Activated naive CD8-positive, alpha-beta T cell treated with anti-CD3 and anti-CD28 coated beads, Interleukin-2, amount 50 U/mL, for 24 hours (primary cell): ENCODE measurements at places on chromosomes 7 and 10.
A peak's percentile ranks its signal among the peaks of the same experiment; 100 is the strongest.

DNA sequence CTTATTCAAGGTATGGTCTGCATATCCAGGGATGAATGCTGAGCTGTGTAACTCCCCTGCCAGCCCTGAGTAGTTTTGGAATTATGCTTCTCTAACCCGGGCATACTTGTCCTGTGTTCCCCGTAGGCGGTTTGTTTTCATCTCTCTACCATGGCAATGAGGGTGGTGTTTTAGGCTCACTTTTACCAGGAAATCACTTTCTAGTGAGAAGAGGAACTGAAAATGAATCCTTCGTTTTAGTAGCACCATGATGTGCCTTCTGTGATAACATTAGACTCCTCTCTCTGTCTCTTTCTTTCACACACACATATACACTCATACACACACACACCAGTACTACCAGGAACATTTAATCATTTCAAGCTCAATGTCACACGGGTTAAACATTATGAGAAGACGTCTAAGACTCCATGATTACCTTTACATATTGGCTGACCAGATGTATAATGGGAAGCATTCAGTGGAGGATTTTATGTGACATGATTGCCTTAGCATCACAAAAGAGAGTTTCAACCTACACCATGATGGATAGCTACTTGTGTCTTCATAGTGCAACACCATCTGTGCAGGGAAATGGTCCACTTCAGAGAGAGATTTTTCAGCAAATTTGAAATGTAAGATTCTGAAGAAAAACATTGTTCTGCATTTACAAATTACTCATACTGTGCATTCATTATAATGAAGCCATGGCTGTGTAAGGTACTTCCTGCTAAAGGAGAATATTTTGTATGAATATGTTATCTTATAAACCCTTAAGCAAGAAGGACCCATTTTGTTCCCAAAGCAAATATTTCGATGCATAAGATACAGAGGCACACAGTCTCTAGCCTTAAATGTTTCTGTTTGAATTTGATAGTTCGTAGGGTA is 31.0 kb upstream of the PFKP start:
- peaks cover 39% of the 10 kb centered on the region for H3K27me3 ChIP-seq
- H3K4me1 ChIP-seq: peaks cover 13% of the 10 kb centered on the region
- peaks cover 2% of the 10 kb centered on the region for H3K36me3 ChIP-seq
- no peak overlapping the region for H3K4me3 ChIP-seq

- no peak overlapping the region for H3K4me3 ChIP-seq
- H3K27me3 ChIP-seq: no peaks in the 10 kb centered on the region
- H3K4me1 ChIP-seq: no peaks in the 10 kb centered on the region
- no peak overlapping the region for H3K27ac ChIP-seq
Observed at GRCh38 chr7:115693779-115694178, 336.8 kb downstream of the TFEC start.

DNA sequence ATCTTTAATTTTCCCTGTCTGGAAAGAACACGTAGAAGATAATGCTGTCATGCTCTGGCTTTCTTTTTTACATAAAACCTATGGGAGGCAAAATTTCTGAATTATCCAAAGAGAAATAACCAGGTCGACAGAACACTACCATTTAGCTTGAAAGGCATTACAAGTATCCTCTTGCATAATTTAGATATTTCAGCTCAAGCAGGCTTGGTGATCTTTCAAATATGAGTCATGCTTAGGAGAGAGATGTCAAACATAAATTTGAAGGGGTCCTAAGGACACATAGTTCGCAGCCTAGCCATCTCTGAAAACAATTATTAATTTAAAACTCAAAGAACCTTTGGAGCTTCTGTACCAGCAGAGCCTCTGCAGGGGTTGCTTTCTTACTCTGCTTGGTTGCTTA is 100.9 kb downstream of the FAS start:
- no peak overlapping the region for H3K4me3 ChIP-seq
- H3K36me3 ChIP-seq: peaks cover 1% of the 10 kb centered on the region
- peaks cover 28% of the 10 kb centered on the region for H3K4me1 ChIP-seq
- H3K27ac ChIP-seq: no peak overlapping the region

DNA sequence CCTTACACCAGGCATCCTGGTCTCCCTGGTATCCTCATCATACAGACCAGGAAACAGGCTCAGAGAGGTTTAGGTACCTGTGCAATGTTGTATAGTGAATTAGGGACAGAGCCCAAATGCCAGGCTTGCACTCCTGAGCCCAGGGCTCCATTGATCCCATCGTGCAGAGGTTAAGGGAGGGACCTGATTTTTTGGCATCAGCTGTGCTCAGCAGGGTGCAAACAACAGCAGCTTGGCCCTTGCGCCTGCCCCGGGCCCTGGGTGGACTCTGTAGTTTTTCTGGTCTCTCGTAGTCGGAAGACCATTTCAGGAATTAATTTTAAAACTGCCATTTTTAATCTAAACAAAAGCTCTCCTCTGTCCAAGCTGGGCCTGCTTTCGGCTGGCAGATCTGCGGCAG is 79.2 kb downstream of the COL26A1 start:
- H3K4me3 ChIP-seq: no peak overlapping the region
- H3K27me3 ChIP-seq: peaks cover 15% of the 10 kb centered on the region
- no peaks in the 10 kb centered on the region for H3K36me3 ChIP-seq
- DNase-seq: no peak

DNA sequence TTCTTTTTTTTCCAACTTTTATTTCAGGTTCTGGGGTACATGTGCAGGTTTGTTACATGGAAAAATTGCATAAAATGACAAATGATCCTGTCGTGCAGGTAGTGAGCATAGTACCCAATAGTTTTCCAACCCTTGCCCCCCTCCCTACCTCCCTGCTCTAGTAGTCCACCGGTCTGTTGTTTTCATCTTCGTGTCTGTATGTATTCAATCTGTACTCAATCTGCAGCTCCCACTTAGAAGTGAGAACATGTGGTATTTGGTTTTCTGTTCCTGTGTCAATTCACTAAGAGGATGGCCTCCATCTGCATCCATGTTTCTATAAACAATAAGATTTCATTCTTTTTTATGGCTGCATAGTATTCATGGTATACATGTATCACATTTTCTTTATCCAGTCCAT is 151.3 kb downstream of the C1GALT1 start:
- no peak overlapping the region for H3K27ac ChIP-seq
- H3K27me3 ChIP-seq: peaks cover 3% of the 10 kb centered on the region
- H3K36me3 ChIP-seq: peaks cover 1% of the 10 kb centered on the region
- H3K4me1 ChIP-seq: peaks cover 12% of the 10 kb centered on the region
- no peak overlapping the region for H3K4me3 ChIP-seq

GRCh38 chr10:14953424-14954000 is 384 bp downstream of the DCLRE1C start:
- H3K27ac ChIP-seq: peak overlapping the region; percentile 96
- H3K4me1 ChIP-seq: peaks cover 51% of the 10 kb centered on the region

DNA sequence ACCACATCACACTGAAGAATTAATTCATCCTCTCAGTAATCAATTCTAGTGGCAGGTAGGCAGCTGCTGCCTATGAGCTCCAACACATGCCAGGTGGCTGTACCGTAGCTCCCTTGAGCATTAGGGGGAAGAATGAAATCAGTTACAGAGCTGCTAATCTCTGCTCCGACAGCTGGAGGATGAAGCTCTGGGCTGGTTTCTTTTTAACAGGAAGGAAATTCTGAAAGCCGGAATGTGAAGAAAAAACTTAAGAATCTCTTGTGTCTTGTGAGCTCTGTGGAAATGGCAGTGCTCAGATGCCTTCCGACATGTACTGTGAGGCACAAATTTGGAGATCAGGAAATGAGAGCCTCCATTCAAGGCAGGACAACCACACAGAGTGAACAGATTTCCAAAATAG is 2.8 kb upstream of the AHCYL2 start:
- H3K36me3 ChIP-seq: no peaks in the 10 kb centered on the region
- peak overlapping the region; percentile 31 for H3K27ac ChIP-seq
- H3K4me3 ChIP-seq: peak overlapping the region; percentile 50
- H3K27me3 ChIP-seq: peaks cover 3% of the 10 kb centered on the region
- no peak for DNase-seq

DNA sequence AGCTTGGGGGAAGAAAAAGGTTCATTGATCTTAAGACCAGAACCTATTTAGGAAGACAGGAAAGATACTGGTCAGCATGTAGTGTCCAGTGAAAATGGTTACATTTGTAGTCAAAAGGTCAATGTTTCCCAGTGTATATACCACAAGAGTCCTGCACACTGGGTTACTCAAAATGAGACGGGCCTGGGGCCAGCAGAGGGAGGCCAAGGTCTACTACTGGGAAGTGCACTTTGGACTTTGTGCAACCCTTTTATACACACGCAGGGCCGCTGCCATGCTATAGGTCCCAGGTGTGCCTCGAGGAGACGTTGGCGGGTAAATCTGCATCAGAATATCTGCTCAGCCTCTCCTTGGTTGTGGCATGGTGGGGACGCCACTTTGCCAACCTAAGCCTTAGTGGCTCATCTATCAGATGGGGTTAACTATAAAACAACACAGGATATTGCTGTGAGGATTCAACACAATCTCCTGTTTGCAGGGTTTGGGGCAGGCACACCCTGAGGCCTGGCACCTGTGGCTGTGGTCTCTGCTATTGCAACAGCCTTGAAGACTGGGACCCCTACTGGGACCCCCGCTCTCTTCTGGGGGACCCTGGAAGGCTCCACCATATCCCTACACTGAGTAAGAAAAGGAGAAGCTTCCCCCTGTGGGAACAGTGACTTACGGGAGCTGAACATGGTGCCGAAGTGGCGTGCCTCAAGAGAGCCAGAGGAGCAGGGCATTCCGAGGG is 19.7 kb downstream of the CLRN3 start:
- peaks cover 9% of the 10 kb centered on the region for H3K27me3 ChIP-seq
- H3K27ac ChIP-seq: no peak overlapping the region
- no peaks in the 10 kb centered on the region for H3K4me1 ChIP-seq
- H3K4me3 ChIP-seq: no peak overlapping the region
- no peak for DNase-seq

- H3K27me3 ChIP-seq: no peaks in the 10 kb centered on the region
- no peaks in the 10 kb centered on the region for H3K36me3 ChIP-seq
- no peak overlapping the region for H3K4me3 ChIP-seq
- no peak overlapping the region for H3K27ac ChIP-seq
Observed at GRCh38 chr7:125149151-125149550, 219.5 kb upstream of the POT1 start.

- no peak overlapping the region for H3K4me3 ChIP-seq
- peaks cover 21% of the 10 kb centered on the region for H3K4me1 ChIP-seq
- no peaks in the 10 kb centered on the region for H3K27me3 ChIP-seq
- H3K27ac ChIP-seq: no peak overlapping the region
Observed at GRCh38 chr10:42640610-42641229, 2.4 kb upstream of the ZNF33B start.

DNA sequence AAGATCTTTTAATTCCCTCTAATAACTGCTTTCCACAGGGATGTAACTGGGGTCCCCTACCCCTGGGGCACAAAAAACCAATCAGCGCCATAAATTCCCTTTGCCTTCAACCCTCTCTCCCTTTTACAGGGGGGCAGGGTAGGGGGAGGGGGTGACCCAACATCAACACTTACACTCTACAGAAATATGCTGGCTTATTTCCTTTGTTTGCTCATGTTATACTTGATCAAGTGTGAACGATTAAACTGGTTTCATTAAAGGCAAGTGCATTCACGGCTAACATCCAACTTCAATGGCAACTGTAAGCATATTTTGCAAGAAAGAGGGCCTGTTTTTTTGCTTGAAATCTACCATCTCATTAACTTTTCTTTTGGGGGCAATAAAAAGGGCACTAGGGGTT is 2.9 kb downstream of the CTBP2 start:
- no peaks in the 10 kb centered on the region for H3K36me3 ChIP-seq
- no peak overlapping the region for H3K27ac ChIP-seq
- peak overlapping the region; percentile 4 for H3K4me3 ChIP-seq
